ENCODE measurements at places on chromosomes 6 and 20. TPM values are rescaled to one million over a fixed set of nuclear protein-coding genes. Genes with fewer than 3 reads are reported as not detected.

The ZNF391 gene
- total RNA-seq, result 0.38 TPM

The UCKL1 gene
- total RNA-seq, result 26.6 TPM

The C20orf144 gene
- total RNA-seq, result under 0.01 TPM

The LHFPL5 gene
- total RNA-seq, result not detected

The SPATS1 gene
- total RNA-seq, result not detected

The HFE gene
- 2.4 TPM for total RNA-seq

The HLA-G gene
- not detected for total RNA-seq

The ADTRP gene
- 0.38 TPM for total RNA-seq

The SLC35F1 gene
- total RNA-seq, result under 0.01 TPM

The TRAPPC3L gene
- total RNA-seq, result under 0.01 TPM

The PDRG1 gene
- total RNA-seq, result 3.2 TPM

The NOX3 gene
- total RNA-seq, result not detected

The IER3 gene
- 46.3 TPM for total RNA-seq

The ADGRG6 gene
- 3.3 TPM for total RNA-seq

The MEP1A gene
- not detected for total RNA-seq

The TP53INP2 gene
- total RNA-seq, result 3.3 TPM

The SYCP2 gene
- 1.1 TPM for total RNA-seq

The GNMT gene
- 0.13 TPM for total RNA-seq

The MEI4 gene
- not detected for total RNA-seq

The LAMA4 gene
- 497 TPM for total RNA-seq

The GLP1R gene
- not detected for total RNA-seq

The PRSS35 gene
- total RNA-seq, result not detected

The SEL1L2 gene
- not detected for total RNA-seq

The PACRG gene
- under 0.01 TPM for total RNA-seq

The AHI1 gene
- 8.3 TPM for total RNA-seq

The SLC2A10 gene
- 5.4 TPM for total RNA-seq

The WFDC5 gene
- not detected for total RNA-seq

The GPLD1 gene
- 0.25 TPM for total RNA-seq

The SAYSD1 gene
- total RNA-seq, result 8.0 TPM

The PDYN gene
- not detected for total RNA-seq

The FAM83C gene
- not detected for total RNA-seq

The PI3 gene
- not detected for total RNA-seq

The KHDC1 gene
- under 0.01 TPM for total RNA-seq

The ULBP2 gene
- total RNA-seq, result 1.4 TPM

The EEF1A2 gene
- total RNA-seq, result 22.0 TPM

The ID4 gene
- total RNA-seq, result under 0.01 TPM
